ENCODE measurements at places on chromosomes 12 and 14.

DNA sequence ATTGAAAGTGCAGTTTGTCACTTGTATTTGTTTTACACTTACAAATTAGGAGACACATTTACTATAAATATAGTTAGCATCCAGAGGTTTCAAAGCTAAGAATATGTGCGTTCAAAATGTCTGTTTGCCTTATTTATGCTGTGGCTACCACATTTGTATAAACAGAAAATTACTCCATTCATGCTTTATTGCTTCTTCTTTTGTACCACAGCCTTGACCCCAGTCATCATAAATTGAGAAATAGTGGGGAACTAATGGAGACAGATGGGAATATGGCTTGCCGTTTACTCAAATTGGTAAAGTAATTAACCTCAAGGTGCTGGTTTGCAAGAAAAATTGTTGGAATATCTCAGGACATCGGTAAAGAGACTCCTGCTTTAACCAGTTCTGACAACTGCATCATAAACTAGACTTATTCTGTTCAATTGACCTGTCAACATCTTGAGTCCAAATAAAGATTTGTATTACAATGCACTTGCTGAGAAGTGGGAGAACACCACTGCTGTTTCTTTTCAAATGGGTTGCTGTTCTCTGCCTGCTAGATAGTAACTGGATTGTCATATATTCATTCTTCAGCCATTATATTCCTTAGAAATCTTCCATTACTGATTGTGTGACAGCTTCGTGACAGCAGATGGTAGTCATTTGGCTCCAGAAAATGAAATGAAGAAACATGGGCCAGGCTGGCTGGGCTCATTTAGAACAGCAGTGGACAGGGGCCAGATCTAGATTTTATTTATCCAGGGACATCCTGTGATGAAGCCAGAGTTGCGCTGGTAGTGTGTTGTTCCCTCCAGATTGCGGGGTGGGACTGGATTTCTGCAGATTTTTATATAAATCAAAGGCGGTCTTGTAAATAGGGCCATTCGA, 354.4 kb downstream of the EGLN3 start:
- H3K27me3 ChIP-seq = no peaks in the 10 kb centered on the region
- no peak overlapping the region for H3K4me3 ChIP-seq
- no peak for DNase-seq
- no peak overlapping the region for H3K27ac ChIP-seq
- no peaks in the 10 kb centered on the region for H3K36me3 ChIP-seq
- H3K4me1 ChIP-seq = no peaks in the 10 kb centered on the region

DNA sequence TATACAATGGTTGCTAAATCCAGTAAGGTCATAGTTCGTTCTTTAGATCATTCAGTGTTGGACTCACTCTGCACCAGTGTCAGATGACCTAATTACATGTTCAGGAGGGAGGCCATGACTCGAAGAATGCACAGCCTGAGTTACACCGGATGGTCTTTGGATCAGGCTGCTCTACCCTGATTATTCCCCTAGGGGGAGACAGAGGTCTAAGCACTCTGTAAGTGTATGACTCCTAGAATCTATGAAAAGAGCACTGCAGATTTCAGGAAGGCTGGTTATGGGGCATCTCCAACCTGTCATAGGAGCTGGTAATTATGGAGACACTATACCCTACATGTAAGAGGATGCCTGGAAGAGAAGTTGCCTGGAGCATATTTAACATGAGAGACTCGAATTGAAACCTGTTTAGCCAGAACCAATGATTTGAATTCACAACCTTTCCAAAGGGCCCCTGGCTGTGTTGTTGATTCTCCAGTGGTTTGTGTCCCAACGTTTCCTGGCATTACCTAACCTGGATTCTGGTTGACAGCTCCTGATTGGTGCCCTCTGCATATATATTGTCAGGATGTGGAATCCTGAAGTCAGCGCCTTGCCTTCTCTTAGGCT, at the start of gene MUCL1:
TSS of gene MUCL1 (plus strand) at position 584 of the 606 bp plus-strand sequence. CDS start 67 bp downstream, outside the sequence.
- H3K4me1 ChIP-seq = no peaks in the 10 kb centered on the region
- H3K36me3 ChIP-seq = no peaks in the 10 kb centered on the region

- peaks cover 8% of the 10 kb centered on the region for H3K27me3 ChIP-seq
- no peak overlapping the region for H3K27ac ChIP-seq
- H3K4me3 ChIP-seq = no peak overlapping the region
- DNase-seq = no peak
- H3K36me3 ChIP-seq = no peaks in the 10 kb centered on the region
- H3K4me1 ChIP-seq = no peaks in the 10 kb centered on the region
Observed at GRCh38 chr14:64249363-64249762, 44.8 kb downstream of the ESR2 start.

- no peaks in the 10 kb centered on the region for H3K27me3 ChIP-seq
- H3K4me1 ChIP-seq = no peaks in the 10 kb centered on the region
- no peaks in the 10 kb centered on the region for H3K36me3 ChIP-seq
- H3K27ac ChIP-seq = no peak overlapping the region
- H3K4me3 ChIP-seq = no peak overlapping the region
Observed at GRCh38 chr12:40988355-40988754, 199.8 kb upstream of the PDZRN4 start.

- no peak for DNase-seq
- no peaks in the 10 kb centered on the region for H3K27me3 ChIP-seq
- no peaks in the 10 kb centered on the region for H3K4me1 ChIP-seq
- H3K36me3 ChIP-seq = no peaks in the 10 kb centered on the region
- H3K27ac ChIP-seq = no peak overlapping the region
Observed at GRCh38 chr12:51898937-51899336, 8.4 kb upstream of the ACVRL1 start.

DNA sequence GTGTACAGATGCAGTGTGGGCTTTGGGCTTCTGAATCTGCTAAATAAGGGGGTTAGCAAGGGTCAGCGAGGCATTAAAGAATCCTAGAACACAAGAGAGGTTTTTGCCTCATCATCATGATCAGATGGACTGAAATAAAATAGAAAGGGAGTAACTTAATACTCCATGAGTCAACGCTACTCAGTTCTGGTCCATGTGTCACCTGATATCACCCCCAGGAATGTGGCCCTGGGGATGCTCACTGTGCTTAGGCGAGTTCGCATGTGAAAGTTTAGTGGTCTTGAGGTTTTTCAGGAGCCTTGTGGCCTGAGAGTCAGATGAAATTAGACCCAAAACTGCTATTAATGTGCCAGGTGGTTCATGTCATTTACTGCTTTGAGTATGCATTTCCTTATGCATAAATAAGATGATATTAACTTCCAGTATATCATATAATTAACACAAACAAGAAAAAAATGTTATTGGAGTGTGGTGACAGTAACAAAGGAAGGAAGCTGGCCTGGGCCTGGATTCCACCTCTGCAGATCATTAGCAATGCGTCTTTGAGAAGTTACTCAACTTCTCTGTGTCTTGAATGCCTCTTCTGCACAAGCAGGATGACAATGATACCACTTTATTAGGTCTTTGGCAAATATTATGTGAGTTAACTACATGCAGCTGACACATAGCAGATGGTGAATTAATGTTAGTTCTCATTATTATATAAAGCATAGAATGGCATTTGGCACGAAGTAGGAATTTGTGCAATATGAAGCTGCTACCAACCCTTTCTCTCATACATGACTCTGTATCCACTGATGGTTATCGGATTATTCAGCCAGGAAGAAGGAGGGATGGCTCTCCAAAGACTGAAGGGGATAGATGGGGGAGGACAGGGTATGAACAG, 1272.6 kb downstream of the AACS start:
- no peaks in the 10 kb centered on the region for H3K4me1 ChIP-seq
- H3K36me3 ChIP-seq = no peaks in the 10 kb centered on the region
- H3K27me3 ChIP-seq = no peaks in the 10 kb centered on the region
- no peak overlapping the region for H3K27ac ChIP-seq
- H3K4me3 ChIP-seq = no peak overlapping the region

- no peaks in the 10 kb centered on the region for H3K36me3 ChIP-seq
- no peaks in the 10 kb centered on the region for H3K4me1 ChIP-seq
- H3K27ac ChIP-seq = no peak overlapping the region
- H3K4me3 ChIP-seq = no peak overlapping the region
- DNase-seq = no peak
Observed at GRCh38 chr12:1853716-1854115, 33.4 kb downstream of the LRTM2 start.

- no peak for DNase-seq
- no peaks in the 10 kb centered on the region for H3K27me3 ChIP-seq
- no peak overlapping the region for H3K4me3 ChIP-seq
- H3K27ac ChIP-seq = no peak overlapping the region
- H3K36me3 ChIP-seq = no peaks in the 10 kb centered on the region
- H3K4me1 ChIP-seq = no peaks in the 10 kb centered on the region
Observed at GRCh38 chr12:91854725-91855124, 290.9 kb downstream of the BTG1 start.

GRCh38 chr14:93619176-93619793, 169.0 kb downstream of the PRIMA1 start:
- H3K27ac ChIP-seq = no peak overlapping the region
- H3K4me3 ChIP-seq = no peak overlapping the region
- DNase-seq = no peak

DNA sequence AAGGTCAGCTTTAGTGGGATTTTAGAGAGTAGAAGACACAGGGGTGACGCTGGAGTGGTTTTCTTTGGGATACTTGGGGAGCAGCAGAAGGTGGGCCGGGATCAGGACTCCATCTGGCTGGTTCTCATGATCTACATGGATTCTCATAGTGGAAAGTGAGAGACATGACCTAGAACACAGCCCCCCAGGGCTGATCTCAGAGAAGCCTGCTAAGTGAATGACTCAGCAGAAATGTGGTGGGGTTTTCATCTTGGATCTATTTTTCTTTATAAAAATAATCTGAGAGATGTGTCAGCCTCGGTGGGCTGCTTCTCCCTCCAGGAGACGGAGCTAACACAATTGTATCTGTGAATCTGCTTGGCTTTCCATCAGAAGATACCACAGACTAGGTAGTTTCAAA, 484.4 kb downstream of the TMEM121 start:
- H3K36me3 ChIP-seq = no peaks in the 10 kb centered on the region
- peaks cover 9% of the 10 kb centered on the region for H3K27me3 ChIP-seq
- no peak overlapping the region for H3K4me3 ChIP-seq
- H3K4me1 ChIP-seq = peaks cover 14% of the 10 kb centered on the region

- no peak for DNase-seq
- H3K36me3 ChIP-seq = no peaks in the 10 kb centered on the region
- no peak overlapping the region for H3K27ac ChIP-seq
- no peaks in the 10 kb centered on the region for H3K27me3 ChIP-seq
- H3K4me1 ChIP-seq = no peaks in the 10 kb centered on the region
Observed at GRCh38 chr12:473863-474577, 14.3 kb downstream of the B4GALNT3 start.

DNA sequence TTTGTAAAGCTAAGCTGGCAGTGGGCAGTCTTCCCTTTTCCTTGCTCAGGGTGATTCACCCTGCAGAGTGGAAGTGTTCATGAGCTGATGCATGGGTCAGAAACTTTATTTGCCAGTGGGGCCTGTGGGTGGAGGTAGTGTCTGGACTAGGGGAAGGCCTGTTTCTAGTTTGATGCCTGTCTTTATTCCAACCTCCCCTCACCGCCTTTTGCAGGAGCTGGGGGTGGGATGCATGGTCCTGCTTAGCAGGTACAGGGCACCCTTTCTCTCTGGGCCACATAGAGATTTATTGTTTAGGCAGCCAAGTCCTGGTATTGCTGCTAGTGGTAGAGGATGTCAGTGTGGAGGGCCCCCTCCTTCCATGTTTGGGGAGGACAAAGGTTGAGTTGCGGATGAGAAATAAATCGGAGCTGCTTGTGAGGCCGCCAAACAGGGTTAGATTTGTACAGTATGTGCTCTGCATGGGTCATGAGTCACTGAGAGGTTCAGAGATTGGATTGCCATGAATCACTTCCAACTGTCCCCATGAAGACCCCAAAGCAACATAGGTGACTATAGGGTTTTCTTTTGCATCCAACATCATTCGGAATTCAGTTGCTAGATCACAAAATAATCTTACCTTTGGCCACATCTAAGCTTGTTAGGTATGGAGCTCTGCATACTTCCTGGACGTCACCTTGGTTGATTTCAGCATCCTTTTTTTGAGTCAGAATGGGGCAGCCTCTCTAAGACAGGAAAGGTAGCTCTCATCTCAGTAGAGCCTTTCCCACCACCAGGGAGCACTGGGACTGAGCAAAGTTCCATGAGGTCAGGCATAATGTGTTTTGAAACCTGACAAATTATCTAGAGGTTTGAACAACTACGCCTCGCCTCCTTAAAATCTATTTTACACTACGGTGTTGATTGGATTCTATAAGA, 8.8 kb downstream of the SMOC1 start:
- DNase-seq = no peak
- no peak overlapping the region for H3K27ac ChIP-seq
- H3K4me3 ChIP-seq = no peak overlapping the region
- no peaks in the 10 kb centered on the region for H3K4me1 ChIP-seq
- no peaks in the 10 kb centered on the region for H3K36me3 ChIP-seq

DNA sequence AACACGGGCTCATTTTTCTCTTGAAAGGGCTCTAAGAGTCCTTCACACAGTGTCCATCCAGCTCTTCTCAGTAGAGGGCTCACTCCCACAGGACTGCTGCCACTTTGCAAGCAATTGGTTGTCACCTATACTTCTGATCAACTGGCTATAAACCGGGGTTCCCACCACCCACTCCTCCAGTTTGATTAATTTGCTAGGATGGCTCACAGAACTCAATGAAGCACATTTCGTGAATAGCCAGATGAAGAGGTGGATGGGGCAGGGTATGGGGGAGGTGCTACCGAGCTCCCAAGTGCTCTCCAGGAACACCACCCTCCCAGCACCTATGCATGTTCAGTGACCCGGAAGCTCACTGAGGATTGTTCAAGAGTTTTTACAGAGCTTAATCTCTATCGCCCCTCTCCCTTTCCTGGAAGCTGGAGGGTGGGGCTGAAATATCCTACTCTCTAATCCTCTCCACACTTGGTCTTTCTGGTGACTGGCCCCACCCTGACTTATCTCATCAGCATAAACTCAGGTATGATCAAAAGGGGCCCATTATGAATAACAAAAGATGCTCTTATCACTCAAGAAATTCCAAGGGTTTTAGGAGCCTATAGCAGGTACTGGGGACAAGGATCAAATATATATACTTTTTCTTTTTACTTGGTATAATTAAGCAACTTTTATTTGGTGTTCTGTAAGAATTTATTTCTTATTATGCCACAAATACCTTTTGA, 13.9 kb upstream of the EGLN3 start:
- H3K27ac ChIP-seq = no peak overlapping the region
- no peak for DNase-seq
- peaks cover 1% of the 10 kb centered on the region for H3K4me1 ChIP-seq
- peaks cover 3% of the 10 kb centered on the region for H3K27me3 ChIP-seq
- no peak overlapping the region for H3K4me3 ChIP-seq
- no peaks in the 10 kb centered on the region for H3K36me3 ChIP-seq

DNA sequence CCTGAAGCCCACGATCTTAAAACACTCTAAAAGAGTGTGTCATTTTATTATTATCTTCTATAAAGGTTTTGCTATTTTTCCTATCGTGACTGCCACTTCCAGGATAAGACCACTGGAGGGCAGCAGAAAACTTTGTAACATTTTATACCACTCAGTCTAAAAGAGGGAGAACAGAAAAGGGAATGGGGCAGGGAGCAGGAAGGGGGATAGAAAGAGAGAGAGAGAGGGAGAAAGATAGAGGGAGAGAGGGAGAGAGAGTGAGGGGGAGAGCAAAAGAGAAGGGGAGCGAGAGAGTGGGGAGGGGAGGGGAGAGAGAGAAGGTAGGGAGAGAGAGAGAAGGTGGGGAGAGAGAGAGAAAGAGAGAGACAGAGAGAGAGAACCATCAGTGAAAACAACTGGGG, 2.0 kb upstream of the ART4 start:
- H3K36me3 ChIP-seq = no peaks in the 10 kb centered on the region
- H3K4me1 ChIP-seq = peaks cover 5% of the 10 kb centered on the region
- H3K27me3 ChIP-seq = no peaks in the 10 kb centered on the region
- no peak overlapping the region for H3K27ac ChIP-seq
- peak; percentile 15 for DNase-seq
